ENCODE measurements at places on chromosomes 4 and X.
A peak's percentile ranks its signal among the peaks of the same experiment; 100 is the strongest.

DNA sequence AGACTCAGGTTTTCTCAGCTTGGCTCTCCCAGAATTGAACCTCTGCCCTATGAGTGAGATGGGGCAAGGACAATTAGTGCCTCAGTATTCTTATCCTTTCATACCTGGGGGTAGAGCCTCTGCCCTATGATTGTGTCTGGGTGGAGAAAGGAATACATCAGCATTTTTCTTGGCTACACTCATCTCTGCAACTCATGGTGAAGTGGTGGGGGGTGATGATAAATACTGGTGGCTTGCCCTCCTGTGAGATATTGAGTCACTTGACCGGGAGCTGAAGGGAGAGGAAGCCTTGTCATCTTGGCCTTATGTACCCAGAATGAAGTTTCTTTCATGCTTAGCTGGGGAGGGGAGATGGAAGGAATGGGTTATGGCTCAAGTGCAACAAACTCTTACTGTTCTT, 71.3 kb upstream of the ENOX2 start:
- no peak for DNase-seq

GRCh38 chr4:52751487-52751911, 274 bp upstream of the ERVMER34-1 start:
- DNase-seq, result peak; percentile 47

- no peak for DNase-seq
Measured at GRCh38 chrX:40462795-40463194, 118.0 kb upstream of the ATP6AP2 start.

- no peak for DNase-seq
Measured at GRCh38 chr4:168667376-168667775, 170.5 kb downstream of the PALLD start.

GRCh38 chr4:56637154-56637553, 43.9 kb downstream of the HOPX start:
- DNase-seq, result no peak
